ENCODE measurements at places on chromosomes 3 and 15.

- H3K4me3 ChIP-seq: no peak overlapping the region
- peaks cover 5% of the 10 kb centered on the region for H3K4me1 ChIP-seq
- no peak overlapping the region for H3K27ac ChIP-seq
These were observed 2.1 kb upstream of the GNAT1 start for GRCh38 chr3:50189274-50189673.

DNA sequence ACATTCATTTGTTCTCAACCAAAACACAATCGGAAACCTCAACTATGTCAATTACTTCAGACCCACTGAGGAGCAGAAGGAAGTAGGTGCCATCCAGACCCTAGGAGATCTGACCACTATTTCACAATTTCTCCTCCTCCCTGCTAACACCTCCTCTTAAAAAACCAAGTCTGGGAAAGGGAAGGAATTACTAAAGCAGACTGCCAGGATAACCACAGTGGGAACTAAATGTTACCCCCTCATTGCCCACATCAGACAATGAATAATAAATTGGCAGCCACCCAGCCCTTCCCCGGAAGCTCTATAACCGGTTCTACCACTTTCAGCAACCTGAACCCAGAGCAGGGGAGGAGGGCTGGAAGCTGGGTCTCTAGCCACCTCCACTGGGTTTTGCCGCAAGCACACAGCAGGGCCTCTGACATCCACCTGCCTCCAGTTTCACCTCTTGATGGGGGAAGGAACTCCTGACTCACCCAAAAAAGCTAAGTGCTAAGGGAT lies 17.6 kb downstream of the C15orf62 start:
- H3K27me3 ChIP-seq: no peaks in the 10 kb centered on the region
- peaks cover 7% of the 10 kb centered on the region for H3K4me1 ChIP-seq
- H3K36me3 ChIP-seq: no peaks in the 10 kb centered on the region
- no peak overlapping the region for H3K27ac ChIP-seq
- no peak overlapping the region for H3K4me3 ChIP-seq
- no peak for DNase-seq

DNA sequence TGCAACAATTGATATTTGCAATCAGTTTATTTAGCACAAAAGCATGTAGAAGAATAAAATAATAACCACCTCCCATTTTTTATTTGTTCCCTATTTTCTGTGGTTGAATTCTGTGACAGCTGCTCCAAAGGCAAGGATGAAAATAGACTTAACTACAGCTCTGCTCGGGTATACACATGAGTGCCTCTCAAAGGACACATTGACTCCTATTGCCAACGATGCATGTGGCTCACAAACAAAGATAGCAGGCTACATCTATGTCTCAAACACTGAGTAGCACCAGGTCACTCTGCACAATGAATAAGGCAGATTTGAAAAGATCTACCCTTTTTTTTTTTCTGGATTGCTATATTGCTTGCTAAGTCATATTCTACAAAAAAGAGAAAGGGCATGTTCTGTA lies 612.9 kb downstream of the ROBO1 start:
- DNase-seq: no peak
- no peaks in the 10 kb centered on the region for H3K36me3 ChIP-seq
- H3K27me3 ChIP-seq: no peaks in the 10 kb centered on the region
- H3K4me3 ChIP-seq: no peak overlapping the region

DNA sequence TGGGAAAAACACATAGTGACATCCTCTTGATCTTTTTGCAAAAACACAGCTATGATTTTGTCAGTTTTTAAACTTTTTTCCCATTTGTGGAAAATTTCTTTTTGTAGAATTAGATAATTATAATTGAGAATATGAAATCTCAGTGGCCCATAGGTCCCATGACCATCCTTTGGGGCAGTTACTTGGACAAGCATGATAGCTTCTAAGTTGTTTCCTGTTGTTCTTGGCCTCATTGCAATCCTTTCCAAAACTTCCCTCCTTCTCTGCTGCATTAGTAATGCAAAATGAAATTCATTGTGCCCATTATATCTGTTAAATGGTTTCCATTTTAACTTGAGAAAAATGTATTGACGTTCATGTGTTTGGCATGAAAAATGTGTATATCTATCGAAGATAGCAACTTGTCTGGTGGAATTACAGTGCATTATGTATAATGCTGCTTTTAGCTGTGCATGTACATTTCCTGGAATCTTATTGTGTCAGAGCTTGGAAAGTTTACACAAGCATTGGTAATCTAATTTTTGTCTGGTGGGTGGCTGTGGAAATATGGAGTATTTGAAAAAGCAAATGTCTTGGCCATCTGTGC lies 70.0 kb downstream of the MDFIC2 start:
- no peaks in the 10 kb centered on the region for H3K4me1 ChIP-seq
- no peaks in the 10 kb centered on the region for H3K36me3 ChIP-seq
- H3K27me3 ChIP-seq: no peaks in the 10 kb centered on the region
- no peak overlapping the region for H3K4me3 ChIP-seq
- DNase-seq: no peak

DNA sequence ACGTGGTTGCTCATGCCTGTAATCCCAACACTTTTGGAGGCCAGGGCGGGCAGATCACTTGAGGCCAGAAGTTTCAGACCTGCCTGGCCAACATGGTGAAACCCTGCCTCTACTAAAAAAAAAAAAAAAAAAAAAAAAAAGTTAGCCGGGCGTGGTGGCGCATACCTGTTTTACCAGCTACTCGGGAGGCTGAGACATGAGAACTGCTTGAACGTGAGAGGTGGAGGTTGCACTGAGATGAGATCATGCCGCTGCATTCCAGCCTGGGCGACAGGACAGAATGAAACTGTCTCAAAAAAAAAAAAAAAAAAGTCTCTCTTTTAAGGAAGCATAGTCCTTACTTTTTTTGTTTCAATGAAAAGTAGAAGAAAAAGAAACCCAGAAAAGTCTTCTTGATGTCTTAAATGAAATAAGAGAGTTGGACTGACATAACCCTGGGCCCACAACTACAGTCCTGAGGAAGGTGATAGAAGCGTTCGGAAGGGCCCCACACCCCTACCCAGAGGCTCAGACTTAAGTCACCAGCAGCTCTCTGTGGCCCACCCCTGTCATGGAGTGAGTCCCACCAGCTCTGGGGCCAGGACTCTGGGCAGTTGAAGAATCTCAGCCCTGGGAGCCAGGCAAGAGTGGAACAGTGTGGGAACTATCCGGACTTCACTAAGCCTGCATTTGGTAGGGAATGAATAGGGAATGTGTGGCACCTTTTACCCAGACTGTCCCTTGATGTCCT lies 2.6 kb downstream of the NME9 start:
- DNase-seq: no peak
- no peak overlapping the region for H3K4me3 ChIP-seq
- H3K27ac ChIP-seq: no peak overlapping the region

DNA sequence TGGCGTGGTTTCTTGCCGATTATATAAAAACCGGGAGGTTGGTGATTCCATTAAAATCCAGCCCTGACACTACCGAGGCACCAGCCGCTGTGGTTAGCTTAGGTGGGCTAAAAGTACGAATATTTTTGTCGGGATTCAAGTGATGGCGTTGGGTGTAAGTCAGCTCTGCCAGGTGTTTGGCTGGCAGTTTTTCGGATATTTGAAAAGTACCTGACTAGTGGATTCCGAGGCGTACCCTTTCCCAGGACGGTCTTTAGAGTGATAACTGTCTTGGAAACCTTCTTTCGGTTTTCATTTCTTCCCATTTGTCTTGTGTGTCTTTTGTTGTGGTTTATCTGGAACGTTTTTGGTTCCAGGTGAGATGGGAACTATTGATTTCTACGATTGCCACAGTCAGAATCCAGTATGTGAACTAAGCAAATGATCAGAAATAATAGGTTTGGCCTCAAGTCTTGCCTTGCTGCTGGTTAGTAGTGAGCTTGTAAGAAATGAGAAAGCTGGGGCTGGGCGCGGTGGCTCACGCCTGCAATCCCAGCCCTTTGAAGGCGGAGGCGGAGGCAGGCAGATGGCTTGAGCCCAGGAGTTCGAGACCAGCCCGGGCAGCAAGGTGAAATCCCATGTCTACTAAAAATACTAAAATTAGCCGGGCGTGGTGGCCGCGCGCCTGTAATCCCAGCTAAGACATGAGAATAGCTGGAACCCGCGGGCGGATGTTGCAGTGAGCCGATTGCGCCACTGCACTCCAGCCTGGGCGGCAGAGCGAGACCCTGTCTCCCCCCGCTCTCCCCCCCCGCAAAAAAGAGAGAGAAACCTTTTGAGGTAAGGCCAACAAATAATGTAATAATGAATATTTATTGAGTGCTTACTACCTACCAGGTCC lies 1.4 kb downstream of the FYTTD1 start:
- peak overlapping the region; percentile 92 for H3K27ac ChIP-seq
- H3K4me3 ChIP-seq: peak overlapping the region; percentile 74
- H3K36me3 ChIP-seq: peaks cover 12% of the 10 kb centered on the region
- peak; percentile 81 for DNase-seq
- peaks cover 47% of the 10 kb centered on the region for H3K4me1 ChIP-seq

DNA sequence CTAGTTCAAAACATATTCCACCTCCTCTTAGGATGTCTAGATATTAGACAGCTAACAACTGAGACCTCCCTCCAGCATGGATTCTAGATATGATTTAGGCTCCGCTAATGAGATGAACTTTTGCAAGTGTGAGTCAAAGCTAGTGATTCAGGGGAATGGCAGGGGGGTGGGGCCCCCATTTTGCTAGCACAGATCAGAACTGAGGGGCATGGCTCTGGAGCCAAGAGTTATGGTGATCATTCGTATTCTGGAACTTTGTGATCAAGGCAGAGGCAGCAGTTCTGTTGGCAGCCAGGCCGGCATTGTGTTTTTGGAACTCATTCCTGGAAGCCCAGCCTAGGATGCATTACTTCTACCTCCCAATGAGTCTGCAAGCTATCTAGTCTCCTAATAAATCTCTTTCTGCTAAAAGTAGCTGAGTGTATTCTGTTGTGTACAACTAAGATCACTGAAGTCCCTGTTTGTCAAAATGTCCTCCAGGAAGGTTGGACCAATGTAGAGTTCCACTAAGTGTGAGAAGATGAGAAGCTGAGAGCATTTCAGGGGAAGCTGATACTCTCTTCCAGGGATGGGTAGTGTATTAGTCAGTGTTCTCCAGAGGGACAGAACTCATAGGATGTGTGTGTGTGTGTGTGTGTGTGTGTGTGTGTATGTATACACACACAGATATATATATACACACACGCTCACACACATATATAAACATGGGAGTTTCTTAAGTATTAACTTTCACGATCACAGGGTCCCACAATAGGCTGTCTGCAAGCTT lies 312.7 kb downstream of the TLE3 start:
- 0 out of 2 replicates have a peak, but pooled peaks cover 2% of the 10 kb centered on the region for H3K27me3 ChIP-seq
- peaks cover 14% of the 10 kb centered on the region for H3K4me1 ChIP-seq
- no peaks in the 10 kb centered on the region for H3K36me3 ChIP-seq
- DNase-seq: no peak
- H3K4me3 ChIP-seq: no peak overlapping the region

DNA sequence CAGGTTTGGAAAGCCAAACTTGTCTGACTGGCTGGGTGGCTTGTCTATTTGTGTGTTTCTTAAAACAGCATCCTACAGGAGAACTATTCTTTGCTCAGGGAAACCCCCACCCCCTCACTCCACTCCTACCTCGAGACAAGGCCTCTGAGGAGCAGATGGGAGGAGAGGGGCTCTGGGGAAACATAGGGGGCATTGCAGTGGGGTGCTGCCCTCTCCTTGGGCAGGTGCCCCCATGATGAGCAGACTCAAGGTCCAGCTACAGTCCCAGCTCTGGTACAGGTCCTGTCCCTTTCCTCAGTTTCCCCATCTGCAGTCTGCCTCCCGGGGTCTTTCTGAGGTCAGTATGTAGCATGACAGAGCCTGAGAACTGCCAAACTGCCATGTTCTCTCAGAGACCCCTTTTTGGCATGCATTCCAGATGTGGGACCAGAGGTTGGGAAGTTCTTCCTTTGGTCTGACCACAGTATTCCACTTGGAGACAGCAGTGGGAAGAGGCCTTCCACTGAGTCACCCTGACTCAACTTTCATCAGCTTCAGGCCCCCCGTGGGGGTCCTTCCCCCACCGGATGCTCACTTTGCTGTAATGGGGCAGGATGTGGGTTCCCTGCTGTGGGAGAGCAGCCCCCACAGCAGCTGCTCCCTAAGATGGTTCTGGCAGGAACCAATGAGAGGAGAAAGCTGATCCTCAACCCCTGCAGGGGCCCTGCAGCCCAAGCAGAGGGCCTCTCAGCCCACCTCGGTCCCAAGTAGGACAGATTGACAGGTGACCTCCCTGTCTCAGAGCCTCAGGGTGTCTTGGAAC lies 32.3 kb upstream of the CYP11A1 start:
- H3K36me3 ChIP-seq: no peaks in the 10 kb centered on the region
- no peak overlapping the region for H3K27ac ChIP-seq
- DNase-seq: no peak
- peak overlapping the region; percentile 6 for H3K4me3 ChIP-seq
- H3K27me3 ChIP-seq: no peaks in the 10 kb centered on the region

- no peak overlapping the region for H3K4me3 ChIP-seq
- H3K27ac ChIP-seq: no peak overlapping the region
- DNase-seq: no peak
- H3K27me3 ChIP-seq: no peaks in the 10 kb centered on the region
These were observed 756.4 kb upstream of the NR2F2 start for GRCh38 chr15:95574053-95574452.

GRCh38 chr3:125052624-125053303 lies 3.0 kb downstream of the HEG1 start:
- H3K27ac ChIP-seq: peak overlapping the region; percentile 88
- peak overlapping the region; percentile 83 for H3K4me3 ChIP-seq
- no peaks in the 10 kb centered on the region for H3K27me3 ChIP-seq
- peaks cover 73% of the 10 kb centered on the region for H3K4me1 ChIP-seq
- peaks cover 28% of the 10 kb centered on the region for H3K36me3 ChIP-seq

DNA sequence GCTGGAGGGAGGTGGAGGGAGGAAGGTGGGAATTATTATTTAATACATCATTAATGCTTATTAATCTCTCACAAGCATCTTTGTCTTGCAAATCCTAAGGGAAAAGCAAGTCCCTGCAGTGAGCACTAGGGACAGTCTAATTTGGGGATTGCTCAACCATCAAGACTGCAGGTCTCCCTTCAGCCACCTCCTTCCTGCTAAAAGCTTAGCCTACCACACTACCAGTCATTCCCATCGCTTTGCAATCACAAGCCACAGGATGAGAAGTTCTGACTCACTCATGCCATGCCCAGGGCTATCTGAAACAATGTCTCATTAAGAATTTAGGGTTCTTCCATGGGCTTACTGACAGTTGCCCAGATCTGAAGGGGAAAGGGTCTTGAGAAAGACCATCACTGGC lies 51.0 kb upstream of the EIF1B start:
- H3K27ac ChIP-seq: no peak overlapping the region
- peaks cover 4% of the 10 kb centered on the region for H3K4me1 ChIP-seq
- H3K4me3 ChIP-seq: no peak overlapping the region
- no peak for DNase-seq
- peaks cover 12% of the 10 kb centered on the region for H3K36me3 ChIP-seq
- H3K27me3 ChIP-seq: no peaks in the 10 kb centered on the region

DNA sequence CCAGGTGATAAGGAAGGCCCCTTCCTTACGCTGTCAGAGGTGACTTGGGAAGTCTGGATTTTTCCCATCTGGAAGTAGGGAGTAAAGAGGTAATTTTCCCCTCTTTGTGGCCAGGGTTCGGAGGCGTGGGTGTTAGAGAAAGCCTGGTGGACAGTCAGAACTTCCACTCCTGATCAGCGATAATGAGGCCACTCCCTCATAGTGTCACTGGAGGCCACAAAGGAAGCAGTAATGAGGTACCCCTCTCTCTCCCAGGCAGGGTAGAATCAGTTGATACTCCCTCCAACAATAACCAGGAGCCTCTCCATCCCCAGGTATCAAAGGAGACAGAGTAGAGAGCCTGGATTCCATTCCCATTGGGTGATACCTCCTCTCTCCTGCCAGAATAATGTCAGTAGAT lies 30.0 kb downstream of the AP4E1 start:
- DNase-seq: no peak
- no peak overlapping the region for H3K4me3 ChIP-seq
- H3K27me3 ChIP-seq: no peaks in the 10 kb centered on the region
- H3K36me3 ChIP-seq: peaks cover 42% of the 10 kb centered on the region

- H3K36me3 ChIP-seq: no peaks in the 10 kb centered on the region
- no peak for DNase-seq
- H3K4me3 ChIP-seq: no peak overlapping the region
- H3K27ac ChIP-seq: no peak overlapping the region
- no peaks in the 10 kb centered on the region for H3K4me1 ChIP-seq
These were observed 661.2 kb upstream of the NR2F2 start for GRCh38 chr15:95669146-95669922.

Data from Karpas-422 (cell line).